ENCODE measurements at places on chromosomes 7 and 10.
A peak's percentile ranks its signal among the peaks of the same experiment; 100 is the strongest.

DNA sequence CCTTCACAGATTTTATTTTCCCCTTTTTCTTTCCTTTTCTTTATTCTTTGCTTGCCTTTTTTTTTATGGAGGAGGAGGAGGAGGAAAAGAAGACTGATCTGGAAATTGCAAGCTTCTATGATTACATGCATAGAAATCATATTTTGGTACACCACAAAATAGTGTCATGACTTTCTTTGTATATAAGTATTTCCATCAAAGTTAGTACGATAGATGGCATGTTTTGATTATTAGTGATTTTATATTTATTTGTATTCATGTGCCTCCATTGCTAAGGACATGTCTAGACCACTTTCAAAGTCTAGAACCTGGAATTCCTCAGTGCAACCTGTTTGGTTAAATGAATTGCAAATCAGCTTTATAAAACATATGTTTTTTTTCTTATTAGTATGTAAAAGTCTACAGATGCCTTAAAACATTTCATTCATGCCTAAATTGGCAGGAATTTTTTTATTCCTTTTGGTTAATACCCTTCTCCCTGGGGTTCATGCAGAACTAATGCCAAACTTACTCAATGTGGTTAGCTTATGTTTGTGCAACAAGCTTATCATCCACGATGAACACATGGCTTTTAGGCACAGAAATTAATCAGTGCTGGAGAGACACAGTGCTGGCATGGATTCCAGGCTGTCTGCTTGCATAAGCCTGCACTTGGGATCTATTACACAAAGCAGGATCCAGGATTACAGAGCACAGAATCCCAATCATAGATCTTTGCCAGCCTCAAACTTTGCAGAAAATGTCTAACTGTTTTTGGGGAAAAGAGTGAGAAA, 213.1 kb downstream of the CHRM2 start:
- DNase-seq = peak; percentile 38

DNA sequence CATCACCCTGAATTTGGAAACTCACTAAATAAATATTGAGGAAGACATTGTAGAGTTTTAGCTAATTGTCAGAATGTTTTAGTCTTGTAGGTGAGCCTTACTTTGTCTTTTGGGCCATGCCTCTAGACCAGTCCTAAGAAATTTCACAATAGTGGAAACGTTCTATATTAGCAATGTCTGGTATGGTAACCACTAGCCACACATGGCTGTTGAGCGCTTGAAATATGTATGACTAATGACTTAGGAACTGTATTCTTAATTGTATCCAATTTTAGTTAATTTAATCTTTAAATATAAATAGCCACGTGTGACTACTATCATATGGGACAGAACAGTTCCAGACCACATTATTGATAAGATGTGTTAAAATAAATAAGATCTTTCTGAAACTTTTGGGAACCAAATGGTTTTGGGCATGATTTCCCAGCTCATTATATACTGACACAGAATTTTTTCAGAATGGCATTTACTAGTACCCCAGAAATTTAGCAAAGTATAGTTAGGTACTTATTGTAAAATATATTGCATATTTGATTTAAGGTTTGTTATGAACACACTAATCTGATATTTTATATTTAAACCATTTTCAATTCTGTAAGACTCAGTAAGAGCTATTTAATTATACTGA, 95.0 kb downstream of the VPS50 start:
- no peak for DNase-seq

GRCh38 chr10:4176500-4177281, 391.7 kb upstream of the KLF6 start:
- DNase-seq = no peak

GRCh38 chr10:122348935-122349361, 25.6 kb upstream of the PLEKHA1 start:
- DNase-seq = no peak

GRCh38 chr7:44881066-44881600, 4.2 kb downstream of the PURB start:
- DNase-seq = no peak

- no peak for DNase-seq
Measured at GRCh38 chr7:114889646-114890285, 32.1 kb upstream of the MDFIC start.

DNA sequence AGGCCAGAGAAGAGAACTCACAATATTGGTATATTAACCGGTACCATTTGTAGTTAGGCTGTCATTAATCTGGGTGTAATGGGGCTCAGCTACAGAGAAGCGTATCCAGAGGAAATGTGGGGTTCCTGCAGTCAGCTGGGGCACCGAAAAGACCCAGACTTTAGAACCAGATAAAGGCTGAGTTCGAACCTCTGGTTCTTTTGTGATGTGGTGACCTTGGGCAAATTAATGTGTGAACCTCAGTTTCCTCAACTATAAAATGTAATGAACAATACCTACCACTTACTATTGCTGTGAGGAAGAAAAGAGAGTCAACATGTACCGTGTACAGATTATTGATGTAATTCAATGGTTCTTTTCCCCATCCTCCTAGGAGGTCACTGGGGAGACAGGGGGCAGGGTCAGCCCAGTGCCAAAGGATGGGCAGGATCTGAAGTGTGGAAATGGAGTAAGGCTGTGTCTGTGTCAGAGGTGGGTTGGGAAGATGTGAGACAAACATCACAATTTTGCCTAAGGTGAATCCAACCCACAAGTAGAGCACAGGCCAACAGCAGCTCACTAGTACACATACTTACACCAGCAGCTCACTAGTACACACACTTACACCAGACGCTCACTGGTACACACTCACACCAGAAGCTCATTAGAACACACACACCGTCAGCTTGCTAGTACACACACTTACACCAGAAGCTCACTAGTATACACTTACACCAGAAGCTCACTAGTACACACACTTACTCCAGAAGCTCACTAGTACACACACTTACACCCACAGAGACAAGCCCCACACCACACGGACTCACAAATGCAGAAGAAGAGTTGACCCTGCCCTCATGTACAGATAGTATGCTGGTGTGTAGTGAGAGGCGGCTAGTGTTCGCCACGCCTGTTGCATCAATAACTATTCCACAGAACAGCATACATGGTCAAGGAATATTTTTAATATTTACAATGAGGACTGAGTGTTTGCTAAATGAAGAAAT, 28.0 kb downstream of the PRSS2 start:
- DNase-seq = no peak

GRCh38 chr10:42933448-42934340, 143.2 kb upstream of the RET start:
- no peak for DNase-seq

GRCh38 chr7:21305455-21306235, 122.2 kb upstream of the SP4 start:
- DNase-seq = no peak

GRCh38 chr7:75776295-75776971, 4.4 kb upstream of the CCL26 start:
- DNase-seq = no peak

DNA sequence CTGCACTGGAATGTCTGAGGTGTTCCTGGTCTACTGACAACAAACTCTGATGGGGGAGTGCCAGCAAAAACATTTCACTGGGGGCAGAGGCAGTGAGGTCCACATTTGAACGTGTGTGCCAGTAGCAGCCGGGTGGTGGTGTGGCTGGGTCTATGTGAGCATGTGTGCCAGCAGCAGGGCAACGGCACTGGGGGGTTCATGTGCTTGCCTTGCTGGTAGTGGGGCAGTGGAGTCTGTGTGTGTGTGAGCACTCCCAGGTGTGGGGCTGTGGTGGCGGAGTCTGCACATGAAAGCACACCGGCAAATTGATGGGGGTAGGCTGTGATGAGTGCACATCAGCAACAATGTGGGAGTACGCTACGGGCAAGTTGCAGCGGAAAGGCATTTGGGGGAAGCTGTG, 49.4 kb upstream of the SORCS1 start:
- no peak for DNase-seq

DNA sequence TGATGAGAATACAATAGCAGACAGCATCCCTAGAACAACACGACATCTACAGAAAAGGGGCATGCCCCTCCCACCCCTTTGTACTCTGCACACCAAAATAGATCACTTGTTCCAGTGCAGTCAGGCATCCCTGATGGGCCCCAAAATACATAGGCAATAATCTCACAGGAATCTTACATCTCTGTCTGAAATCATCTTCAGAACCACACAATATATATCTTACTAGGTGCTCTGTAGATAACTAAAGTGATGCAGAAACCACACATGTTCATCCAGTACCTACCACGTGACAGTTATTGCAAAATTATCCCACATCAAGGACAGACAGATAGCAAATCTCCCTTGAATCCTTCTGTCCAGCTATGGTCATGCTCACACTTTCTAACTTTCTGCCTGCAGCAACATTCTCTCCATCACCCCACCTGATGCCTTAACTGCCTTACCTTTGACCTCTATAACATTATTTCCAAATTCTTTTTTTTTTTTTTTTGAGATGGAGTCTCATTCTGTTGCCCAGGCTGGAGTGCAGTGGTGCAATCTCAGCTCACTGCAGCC, 30.7 kb downstream of the ST8SIA6 start:
- no peak for DNase-seq

DNA sequence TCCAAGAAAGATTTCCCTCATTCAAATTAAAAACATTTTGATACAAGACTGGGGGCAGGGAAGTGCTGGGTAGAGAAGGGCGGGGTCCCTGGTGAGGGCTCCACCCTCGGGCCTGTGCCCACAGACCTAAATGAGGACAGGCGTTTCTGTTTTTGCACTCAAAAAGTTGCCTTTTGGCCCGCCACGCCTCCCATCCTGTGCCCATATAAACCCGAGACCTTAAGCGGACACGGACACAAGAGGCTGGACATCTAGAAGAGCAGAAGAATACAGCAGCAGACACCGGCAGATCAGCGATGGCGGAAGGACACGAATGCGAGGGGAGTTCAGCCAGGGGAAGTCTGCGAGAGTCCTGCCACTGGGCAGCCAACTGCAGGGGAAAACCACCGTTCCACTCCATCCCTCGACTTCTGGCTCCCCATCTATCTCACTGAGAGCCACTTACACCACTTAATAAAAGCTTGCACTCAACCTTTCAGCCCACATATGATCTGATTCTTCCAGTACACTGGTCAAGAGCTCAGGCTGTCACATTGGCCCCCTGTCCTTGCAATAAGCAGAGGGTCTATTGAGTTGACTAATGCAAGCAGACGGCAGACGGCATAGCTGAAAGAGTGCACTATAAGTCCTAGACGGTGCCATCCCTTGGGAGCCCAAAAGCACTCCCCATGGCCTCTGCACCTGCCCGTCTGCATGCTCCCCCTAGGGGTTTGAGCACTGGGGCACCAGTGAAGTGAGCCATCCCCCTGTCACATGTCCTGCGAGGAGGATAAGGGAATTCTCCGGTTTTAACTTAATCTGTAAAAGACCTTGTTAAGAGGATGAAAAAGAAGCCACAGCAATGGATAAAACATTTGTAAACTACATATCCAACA, 181.8 kb upstream of the PRSS1 start:
- no peak for DNase-seq

GRCh38 chr7:46165276-46165675, 244.2 kb upstream of the IGFBP3 start:
- DNase-seq = no peak

DNA sequence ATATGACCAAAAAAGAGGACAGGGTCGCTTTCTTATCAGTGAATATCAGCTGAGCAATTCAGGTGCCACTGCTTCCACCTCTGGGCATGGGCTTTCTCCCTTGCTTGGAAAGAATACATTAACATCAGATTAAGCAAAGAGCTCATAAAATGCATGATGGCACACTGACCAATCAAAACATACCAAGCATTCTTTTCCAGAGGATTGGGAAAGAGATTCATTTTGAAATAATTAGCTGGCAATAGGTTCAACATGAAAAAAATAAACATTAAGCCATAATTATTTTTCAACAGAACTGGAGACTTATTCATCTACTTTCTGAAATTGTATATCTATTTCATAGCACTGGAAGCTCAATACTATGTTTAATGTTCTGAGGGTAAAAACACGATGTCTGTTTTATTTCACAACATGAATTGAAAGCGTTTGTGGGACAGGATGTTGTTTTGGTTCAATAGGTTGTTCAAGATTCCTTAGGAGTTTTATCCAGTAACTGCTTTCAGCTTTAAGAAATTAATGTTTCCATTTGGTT, 53.2 kb downstream of the TFAM start:
- DNase-seq = no peak

DNA sequence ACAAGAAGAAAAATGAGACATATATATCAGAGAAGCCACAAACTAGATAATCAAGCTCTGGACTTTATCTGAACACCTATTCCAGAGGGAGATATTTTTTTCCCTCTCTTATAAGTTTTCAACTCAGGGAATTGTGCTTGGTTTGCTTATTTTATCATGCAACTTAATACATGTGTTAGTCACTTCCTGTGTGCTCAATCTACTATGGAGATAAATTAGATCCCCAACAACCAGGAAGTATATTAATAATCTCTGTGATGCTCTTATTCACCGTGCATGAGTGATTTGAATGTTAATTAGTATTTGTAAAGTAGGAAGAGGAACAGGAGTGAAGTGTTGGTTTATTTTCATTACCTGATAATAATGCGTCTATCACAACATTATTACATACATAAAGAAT, 38.8 kb upstream of the ZNF365 start:
- DNase-seq = no peak

GRCh38 chr10:17238445-17239291, 10.6 kb downstream of the VIM start:
- no peak for DNase-seq

DNA sequence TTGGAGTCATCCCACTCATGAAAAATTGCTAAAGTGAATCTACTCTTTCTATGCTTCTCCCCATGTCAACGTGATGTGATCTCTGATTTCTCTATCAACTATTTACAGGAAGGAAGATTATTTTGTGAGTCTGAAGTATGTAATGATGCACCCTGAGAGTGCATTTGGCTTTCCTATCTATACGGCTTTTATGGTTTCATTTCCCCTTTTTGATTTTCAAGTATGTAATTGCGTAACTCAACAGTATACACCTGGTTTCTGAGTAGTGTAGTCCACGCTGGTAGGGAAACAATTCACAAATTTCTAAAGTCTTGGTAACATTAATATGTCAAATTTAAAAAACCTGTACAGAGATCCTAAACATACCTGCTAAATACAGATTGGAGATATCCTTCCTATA, 194.7 kb upstream of the SEMA3A start:
- no peak for DNase-seq

- no peak for DNase-seq
Measured at GRCh38 chr10:88408096-88408495, 175.0 kb downstream of the RNLS start.

- no peak for DNase-seq
Measured at GRCh38 chr7:101352920-101353308, 9.8 kb upstream of the COL26A1 start.

GRCh38 chr10:75969031-75969430, 537.6 kb downstream of the LRMDA start:
- no peak for DNase-seq

DNA sequence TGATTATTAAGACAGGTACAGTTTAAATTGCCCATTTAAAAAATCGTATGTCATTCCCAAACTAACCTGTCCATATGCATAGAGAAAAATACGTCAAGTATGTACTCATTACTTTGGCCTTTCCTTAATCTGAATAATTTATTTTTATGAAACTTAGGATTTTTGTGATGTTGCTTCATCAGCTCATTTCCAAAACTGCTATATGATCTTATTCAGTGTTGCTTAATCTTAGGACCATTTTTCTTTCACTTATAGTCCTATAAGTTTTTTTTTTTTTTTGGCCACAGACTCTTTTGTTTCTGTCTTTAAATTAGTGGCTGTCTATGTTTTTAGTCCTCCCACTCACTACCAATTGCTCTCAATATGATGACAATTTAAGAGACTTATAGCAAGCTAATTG, 345.1 kb downstream of the PHTF2 start:
- no peak for DNase-seq

All from NCI-H2081 (cell line).